ENCODE measurements at places on chromosomes 7 and 10. TPM values are rescaled to one million over a fixed set of nuclear protein-coding genes. Genes with fewer than 3 reads are reported as not detected.

- no peak for DNase-seq
- H3K4me3 ChIP-seq: no peak overlapping the region
- H3K27me3 ChIP-seq: no peaks in the 10 kb centered on the region
- H3K27ac ChIP-seq: no peak overlapping the region
- H3K4me1 ChIP-seq: no peaks in the 10 kb centered on the region
Measured at GRCh38 chr10:11439523-11440053, 171.9 kb downstream of the USP6NL start.

- H3K27ac ChIP-seq: no peak overlapping the region
- H3K27me3 ChIP-seq: no peaks in the 10 kb centered on the region
- no peaks in the 10 kb centered on the region for H3K36me3 ChIP-seq
- H3K4me1 ChIP-seq: no peaks in the 10 kb centered on the region
Measured at GRCh38 chr10:105872665-105873064, 1231.6 kb downstream of the SORCS3 start.

BHLHA15 gene
- total RNA-seq: not detected

VGF gene
- total RNA-seq: not detected

All from stomach (tissue), 19 donors.